ENCODE measurements at places on chromosomes 2 and 18.

DNA sequence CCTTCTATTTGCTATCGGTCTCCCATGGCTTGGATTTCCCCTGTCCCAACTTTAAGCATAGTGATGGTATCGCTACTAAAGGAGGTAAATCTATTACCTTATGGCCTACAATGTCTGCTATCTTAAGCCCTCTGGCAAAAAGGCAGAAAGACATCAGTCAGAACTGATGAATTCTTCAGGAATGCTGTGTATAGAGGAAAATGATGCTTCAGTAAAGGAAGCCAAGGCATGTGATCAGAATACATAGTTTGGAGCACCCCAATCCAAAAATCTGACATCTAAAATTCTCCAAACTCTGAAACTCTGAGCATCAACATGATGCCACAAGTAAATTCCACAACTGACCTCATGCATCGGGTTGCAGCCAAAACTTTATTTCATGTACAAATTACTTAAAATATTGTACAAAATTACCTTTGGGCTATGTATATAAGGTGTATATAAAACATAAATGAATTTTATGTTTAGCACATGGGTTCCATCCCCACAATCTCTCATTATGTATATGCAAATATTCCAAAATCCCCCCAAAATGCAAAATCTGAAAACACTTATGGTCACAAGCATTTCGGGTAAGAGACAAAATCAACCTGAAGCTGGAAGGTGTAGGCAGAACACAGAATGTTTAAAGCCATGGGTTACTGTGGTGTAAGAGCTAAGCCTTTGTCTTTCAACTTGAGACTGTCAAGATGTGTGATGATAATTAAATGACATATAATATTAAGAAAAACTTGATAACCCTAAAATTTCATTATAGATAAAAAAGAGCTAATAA, 66.2 kb downstream of the CUL3 start:
- no peak for DNase-seq

GRCh38 chr2:23375448-23375847, 9.5 kb upstream of the KLHL29 start:
- DNase-seq = no peak

GRCh38 chr18:63440219-63440618, 17.9 kb upstream of the VPS4B start:
- DNase-seq = no peak

GRCh38 chr2:45816272-45816671, 164.8 kb downstream of the PRKCE start:
- DNase-seq = no peak

- DNase-seq = no peak
Observed at GRCh38 chr2:118661179-118661578, 186.3 kb downstream of the EN1 start.

- DNase-seq = no peak
Observed at GRCh38 chr18:21064347-21064746, 47.3 kb downstream of the ROCK1 start.

DNA sequence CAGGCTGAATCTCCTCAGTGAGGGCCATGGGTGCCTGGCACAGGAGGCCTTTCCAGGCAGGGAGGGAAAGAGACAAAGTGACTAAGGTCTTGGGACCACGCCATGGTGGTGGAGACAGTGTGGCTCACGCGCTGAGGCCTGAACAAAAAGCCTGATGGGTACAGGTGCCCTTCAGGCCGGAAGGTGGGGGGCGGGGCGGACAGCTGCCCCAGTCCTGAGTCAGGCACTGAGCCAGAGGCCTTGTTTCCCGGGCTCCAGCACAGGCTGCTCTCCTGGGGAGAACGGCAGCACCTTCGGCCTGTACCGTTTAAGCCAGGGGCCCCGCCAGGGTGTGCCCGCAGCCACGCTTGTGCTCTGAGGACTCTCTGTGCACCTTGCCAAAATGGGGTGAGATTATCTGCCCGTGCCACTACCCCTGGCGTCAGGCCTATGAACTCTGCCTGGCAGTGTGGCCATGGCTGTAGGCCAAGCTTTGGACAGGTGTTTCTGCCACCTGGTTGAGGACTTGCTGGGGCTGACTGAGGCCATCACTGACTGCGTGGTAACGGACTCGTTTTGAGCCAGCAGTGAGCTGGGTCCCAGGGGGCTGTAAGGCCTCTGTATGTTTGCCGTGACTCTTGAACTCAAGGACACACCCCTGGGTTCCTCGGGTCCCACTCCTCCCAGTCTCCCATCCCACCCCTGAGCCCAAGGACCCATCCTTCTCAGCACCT, 31.7 kb upstream of the DNMT3A start:
- DNase-seq = no peak

DNA sequence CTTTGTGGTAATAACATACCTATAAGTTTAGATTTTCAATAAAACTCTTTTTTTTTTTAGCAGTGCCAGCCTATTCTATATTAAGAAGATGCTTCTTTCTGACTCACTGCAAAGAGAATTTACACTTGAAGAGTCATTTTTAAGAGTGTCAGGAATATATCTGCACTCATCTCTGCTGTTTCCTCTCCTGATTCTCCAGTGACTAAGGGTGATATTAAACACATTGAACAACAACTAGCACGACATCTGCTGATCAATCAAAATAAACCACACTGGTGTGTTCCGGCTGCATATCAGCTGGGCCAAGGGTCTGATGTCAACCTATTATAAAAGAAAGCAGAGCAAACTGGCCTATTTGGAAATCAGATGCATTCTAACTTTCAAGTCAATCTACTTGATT, 15.0 kb downstream of the RAB27B start:
- DNase-seq = no peak

- DNase-seq = no peak
Observed at GRCh38 chr2:212979799-212980198, 171.6 kb downstream of the IKZF2 start.

DNA sequence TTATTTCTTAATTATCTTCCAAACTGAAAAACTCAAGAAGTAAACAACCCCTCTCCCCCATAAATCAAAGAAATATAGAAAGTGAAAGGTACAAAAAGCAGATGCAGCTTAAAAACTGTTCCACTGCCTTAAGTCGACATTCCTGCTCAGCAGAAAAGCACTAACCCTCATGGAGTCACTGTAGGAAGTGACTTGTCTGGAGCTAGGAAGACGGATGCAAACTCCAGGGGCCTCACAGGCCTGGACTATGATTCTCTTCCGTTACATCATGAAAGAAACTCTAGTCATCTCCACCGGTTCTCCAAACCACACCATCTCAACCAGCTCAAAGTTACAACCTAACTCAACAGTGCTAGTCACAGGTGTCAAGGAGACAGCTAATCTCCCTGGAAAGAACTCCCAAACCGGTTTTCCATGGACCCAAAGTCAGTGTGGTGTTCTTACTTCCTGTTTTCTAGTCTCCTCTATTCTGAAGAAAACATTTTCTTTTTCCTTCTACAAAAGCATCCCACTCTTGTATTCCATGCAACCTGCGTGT, 128.4 kb downstream of the PIEZO2 start:
- DNase-seq = no peak

GRCh38 chr18:74654638-74655037, 57.0 kb downstream of the ZNF407 start:
- no peak for DNase-seq

- no peak for DNase-seq
Observed at GRCh38 chr18:52546686-52547346, 206.8 kb downstream of the DCC start.

GRCh38 chr2:240593703-240594451, 7.3 kb downstream of the CAPN10 start:
- DNase-seq = no peak

DNA sequence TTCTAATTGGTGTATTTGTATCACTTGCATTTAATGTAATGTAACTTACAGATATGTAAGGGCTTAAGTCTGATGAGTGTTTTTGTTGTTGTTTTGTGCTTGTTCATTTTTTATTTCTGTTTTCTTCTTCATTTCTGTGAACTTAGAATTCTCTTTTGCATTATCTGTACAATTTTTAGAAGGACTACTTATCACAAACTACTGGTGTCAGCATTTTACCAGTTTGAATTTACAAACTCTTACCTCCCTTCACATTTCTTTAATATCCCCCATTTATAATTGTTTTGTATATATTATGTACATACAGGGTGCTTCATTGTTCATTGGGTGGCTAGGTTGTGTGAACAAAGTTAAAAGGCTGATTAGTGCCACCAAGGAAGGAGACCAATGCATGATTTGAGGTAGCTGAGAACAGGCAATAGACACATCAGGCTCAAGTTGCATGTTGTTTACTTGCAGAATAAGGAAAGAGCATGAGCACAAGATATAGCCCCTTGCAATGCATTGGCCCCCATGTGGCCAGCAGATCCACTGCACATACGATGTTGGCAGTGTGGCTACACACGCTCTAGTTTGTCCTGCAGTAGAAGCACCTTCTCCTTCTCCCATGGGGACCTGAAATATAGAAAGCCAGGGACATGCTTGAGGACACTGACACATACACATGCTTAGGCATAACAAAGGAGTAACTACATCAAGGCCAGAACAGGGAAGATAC, 198.2 kb downstream of the CD8B2 start:
- no peak for DNase-seq

DNA sequence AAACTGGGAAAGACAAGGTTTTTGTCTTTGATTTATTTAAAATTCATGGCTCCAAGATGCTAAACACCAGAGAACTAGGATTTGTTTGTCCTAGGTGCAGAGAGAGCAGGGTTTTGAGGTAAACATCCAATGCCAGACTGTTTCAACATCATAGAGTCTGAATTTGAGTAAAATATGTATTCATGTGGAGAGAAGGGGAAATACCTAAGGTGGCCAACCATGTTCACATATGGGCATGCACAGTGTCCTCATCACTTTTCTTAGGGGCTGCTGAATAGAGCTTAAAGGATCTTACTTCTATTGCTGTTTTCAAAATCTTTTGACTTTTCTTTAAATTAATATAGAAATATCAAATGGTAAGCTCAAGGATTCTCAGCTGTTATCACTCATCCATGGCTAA, 287.0 kb upstream of the CCDC68 start:
- DNase-seq = no peak

DNA sequence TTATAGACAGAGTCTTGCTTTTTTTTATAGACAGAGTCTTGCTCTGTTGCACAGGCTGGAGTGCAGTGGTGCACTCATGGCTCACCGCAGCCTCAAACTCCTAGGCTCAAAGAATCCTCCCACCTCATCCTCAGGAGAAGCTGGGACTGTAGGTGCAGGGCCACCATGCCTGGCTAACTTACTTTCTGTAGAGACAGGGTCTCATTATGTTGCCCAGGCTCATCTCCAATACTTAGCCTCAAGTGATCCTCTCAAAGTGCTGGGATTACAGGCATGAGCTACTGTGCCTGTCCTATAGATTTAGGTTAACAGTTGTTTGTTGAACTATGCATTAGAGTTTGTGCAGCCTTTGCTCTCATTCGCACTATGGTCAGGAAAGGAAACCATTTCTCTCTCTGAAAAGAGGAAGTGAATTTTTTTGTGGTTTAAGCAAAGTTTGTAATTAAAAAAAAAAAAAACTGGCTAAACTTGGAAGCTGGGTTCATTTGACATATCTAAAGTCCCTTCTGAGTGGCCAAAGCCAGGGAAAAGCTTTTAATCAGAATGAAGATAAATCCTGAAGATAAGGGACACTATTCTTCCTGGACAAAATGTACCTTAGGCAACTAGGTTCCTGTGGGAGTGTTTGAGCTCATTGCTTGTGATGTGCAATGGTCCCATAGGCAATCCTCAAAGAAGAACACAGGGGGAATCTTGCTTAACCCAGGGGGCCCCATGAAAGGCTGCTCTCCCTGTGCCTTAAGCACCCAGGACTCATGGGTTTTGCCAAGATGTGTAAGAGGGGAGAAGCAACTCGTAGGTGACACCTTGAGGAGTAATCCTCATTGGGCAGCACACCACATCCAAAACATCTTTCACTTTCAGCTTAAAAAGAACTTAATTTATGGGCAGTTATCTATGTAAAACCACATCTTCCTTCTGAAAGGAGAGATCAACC, 201.7 kb downstream of the MREG start:
- no peak for DNase-seq

GRCh38 chr2:44126106-44126797, 42.4 kb upstream of the PPM1B start:
- no peak for DNase-seq

- no peak for DNase-seq
Observed at GRCh38 chr2:114616-115015, 68.3 kb upstream of the FAM110C start.

- no peak for DNase-seq
Observed at GRCh38 chr2:100418406-100418962, 1.0 kb upstream of the CHST10 start.

GRCh38 chr2:26640781-26641564, at the start of gene CIB4:
CIB4 (minus strand) TSS chr2:26641366; CDS start chr2:26641314, 52 bp downstream.
- no peak for DNase-seq

- no peak for DNase-seq
Observed at GRCh38 chr2:152718909-152719645, 657 bp downstream of the ARL6IP6 start.

DNA sequence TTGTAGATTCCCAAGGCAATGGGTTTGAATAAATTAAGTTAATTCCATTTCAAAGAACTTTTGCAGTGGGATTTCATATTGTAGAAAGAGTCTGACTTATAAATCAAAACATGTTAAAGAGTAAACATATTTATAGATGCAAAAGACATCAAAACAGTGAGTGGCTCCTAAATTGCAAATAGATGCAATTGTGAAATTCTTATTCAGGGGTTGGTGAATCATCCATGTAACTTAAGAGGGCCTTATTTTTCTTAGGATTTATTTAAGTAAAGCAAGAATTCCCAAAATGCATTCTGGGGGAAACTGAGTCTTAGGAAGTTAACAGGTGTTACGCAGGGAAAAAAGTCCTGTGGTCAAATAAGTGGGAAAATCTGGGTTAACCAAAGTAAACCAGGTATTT, 11.3 kb downstream of the TANC1 start:
- DNase-seq = no peak

DNA sequence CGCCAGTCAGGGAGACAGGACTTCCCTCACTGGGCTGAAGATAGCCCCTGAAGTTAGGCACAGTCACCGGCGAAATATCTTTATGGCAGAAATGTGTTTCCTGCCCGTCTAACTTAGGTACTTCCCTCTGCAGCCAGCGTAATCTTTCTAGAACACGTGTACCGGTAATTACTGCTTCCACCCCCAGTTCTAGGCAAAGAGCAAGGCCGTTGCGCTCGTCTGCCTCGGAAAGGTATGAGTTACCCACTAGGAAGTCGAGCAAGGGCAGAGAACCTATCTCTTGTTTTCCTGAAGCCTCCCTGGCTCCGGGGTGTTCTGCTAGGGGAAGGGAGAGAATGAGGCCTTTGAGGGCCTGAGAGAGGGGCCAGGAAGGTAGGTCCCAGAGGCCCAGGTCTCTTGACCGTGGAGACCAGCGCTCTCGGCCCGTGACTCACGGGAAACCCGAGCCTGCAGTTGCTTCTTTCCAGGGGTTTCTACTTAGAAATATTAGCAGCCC, 70.0 kb downstream of the TWSG1 start:
- no peak for DNase-seq

DNA sequence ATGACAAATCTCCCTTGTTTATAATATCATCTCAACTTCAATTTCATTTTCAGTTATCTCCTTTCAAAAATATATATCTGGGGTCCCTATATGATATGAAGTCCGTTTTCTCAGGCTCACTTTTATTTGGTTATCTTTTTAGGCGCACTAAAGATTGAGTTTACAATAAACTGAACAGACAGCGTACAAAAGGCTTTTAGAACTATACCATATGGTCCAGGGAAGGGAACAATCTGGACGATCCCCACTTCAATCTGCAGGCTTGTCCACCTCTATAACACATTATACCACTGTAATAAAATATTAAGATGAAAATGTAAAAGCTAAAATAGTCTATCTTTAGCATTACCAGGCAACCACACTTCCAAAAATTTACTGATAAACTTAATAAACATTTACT, 289.9 kb downstream of the ZEB2 start:
- DNase-seq = no peak

Measured in stimulated activated CD8-positive, alpha-beta memory T cell treated with anti-CD3 and anti-CD28 coated beads, Interleukin-2, amount 100 ng/mL, for 1 hour (primary cell).